Endothelial cell of umbilical vein (primary cell): ENCODE measurements at places on chromosomes 1 and 21.

DNA sequence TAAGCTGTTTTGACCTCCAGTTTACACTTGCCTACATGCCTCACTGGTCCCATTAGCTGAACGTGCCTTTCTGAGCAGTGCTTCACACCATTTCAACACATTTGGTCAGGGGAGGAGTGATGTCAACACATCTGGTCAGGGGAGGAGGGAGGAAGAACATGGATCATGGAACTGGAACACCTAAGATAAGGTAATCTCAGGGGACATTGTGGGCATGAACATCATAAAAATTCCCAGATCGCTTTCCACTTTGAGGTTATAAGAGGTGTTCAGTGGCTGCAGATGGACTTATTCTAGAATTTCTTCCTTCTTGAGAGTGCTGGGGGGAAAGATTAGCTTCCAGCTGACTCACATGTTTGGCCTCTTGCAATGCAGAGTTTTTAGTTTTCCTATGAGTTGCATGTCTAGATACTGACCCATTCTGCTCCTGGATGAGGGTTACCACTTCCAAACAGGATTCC lies 2.0 kb downstream of the QSOX1 start:
- DNase-seq = no peak

DNA sequence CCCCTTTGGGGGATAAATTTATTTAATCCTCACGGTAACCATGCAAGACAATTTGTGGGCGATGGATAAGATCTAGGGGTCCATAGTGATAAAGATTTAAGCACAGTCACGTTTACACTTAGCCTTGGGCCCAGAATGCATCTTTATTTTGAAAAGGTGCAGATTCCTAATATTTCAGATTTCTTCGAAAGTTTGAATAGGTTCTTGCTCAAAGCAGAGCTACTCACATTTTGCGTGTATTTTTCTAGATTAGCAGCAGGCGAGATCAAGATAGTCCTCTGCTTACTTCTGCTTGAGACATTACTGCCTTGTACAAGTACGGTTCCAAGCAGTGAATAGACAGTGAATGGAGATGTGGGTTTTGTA lies 647 bp downstream of the TSEN15 start:
- no peak for DNase-seq

DNA sequence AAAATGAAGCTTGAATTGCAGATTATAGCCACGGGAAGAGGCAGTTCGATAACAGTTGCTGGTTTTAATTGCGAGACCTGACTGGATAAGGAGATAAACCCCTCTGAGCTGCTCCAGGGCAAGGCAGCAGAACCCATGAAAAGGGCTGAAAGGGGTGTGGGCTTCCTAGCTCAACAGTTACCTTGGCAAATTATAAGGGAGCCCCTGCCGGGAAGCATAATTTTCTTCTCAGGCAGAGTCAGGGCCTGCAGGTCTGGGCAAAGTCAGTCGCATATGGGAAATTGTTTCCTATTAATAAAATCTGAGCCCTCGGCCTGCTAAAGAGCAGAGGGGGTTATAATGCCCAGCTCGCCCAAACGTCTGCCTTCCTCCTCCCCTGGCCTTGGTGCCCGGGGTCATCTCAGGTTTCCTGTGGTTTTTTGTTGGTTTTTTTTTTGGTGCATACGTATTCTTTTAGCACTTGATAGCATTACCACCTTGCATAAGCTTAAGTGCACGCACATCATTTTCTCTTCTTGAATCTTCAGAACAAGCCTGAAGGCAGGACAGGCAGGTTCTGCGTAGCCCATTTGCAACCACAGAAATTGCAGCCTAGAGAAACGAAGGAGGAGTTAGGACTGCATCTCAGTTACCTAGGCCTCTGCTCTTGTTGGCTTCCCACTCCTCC lies 33.9 kb upstream of the SELENON start:
- DNase-seq = no peak

DNA sequence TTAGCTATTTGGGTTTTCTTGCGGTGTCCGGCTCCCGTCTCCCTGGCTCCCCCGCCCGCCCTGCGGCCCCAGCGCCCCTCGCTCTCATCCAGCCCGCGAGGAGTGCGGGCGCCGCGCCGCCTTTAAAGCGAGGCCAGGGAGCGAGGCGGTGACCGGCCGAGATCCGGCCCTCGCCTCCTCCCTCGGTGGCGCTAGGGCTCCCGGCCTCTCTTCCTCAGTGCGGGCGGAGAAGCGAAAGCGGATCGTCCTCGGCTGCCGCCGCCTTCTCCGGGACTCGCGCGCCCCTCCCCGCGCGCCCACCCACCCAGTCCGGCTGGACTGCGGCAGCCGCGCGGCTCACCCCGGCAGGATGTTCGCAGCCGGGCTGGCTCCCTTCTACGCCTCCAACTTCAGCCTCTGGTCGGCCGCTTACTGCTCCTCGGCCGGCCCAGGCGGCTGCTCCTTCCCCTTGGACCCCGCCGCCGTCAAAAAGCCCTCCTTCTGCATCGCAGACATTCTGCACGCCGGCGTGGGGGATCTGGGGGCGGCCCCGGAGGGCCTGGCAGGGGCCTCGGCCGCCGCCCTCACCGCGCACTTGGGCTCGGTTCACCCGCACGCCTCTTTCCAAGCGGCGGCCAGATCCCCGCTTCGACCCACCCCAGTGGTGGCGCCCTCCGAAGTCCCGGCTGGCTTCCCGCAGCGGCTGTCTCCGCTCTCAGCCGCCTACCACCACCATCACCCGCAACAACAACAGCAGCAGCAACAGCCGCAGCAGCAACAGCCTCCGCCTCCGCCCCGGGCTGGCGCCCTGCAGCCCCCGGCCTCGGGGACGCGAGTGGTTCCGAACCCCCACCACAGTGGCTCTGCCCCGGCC lies 492 bp downstream of the HLX start:
- peak; percentile 46 for DNase-seq

DNA sequence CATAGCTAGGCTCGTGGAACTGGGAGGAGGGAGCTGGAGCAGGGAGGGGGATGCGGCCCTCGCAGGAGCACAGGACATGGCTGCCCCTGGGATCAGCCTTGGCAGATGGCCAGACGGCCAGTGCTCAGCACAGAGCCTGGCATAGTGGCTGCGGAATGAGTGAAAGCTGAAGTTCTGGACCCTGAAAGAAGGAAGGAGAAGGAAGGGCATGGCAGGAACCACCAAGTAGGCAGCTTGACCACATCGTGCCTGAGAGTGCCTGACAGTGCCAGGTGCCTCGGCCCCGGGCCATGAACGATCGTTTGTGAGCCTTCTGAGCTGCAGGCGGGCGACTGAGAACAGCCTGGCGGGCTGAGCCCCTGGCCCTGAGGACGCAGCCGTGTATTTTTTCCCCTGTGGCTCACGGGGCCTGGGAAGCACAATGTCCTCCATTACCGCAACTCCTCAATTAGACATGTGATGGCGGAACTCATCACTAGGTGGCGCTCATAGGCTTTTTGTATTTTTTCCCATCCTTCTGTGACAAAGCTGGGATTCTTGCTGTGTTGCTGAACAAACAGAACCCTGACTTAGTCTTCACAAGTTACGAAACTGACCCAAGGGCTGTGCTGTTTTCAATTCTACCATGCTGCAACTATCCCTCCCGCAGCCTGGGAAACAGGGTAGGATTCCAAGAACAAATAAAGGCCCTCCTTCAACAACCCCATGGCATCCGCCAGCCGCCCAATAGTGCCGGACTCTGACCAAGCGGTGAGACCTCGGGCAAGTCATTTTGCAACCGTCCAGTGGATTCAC lies 29.9 kb upstream of the TMEM61 start:
- DNase-seq = peak; percentile 87

- DNase-seq = no peak
Measured at GRCh38 chr1:155269381-155269780, 3.9 kb downstream of the CLK2 start.
